Hepatocyte (in vitro differentiated cells): ENCODE measurements at places on chromosomes 3 and 15. TPM values are rescaled to one million over a fixed set of nuclear protein-coding genes. Genes with fewer than 3 reads are reported as not detected.

Gene STRIT1
- 1.4 TPM in 1 of 2 replicates, not detected in the other for polyA plus RNA-seq

Gene LDHAL6B
- 0.17 TPM in 1 of 2 replicates, not detected in the other for polyA plus RNA-seq

Gene TTC21A
- 6.5 and 7.6 TPM in 2 replicates for polyA plus RNA-seq

DNA sequence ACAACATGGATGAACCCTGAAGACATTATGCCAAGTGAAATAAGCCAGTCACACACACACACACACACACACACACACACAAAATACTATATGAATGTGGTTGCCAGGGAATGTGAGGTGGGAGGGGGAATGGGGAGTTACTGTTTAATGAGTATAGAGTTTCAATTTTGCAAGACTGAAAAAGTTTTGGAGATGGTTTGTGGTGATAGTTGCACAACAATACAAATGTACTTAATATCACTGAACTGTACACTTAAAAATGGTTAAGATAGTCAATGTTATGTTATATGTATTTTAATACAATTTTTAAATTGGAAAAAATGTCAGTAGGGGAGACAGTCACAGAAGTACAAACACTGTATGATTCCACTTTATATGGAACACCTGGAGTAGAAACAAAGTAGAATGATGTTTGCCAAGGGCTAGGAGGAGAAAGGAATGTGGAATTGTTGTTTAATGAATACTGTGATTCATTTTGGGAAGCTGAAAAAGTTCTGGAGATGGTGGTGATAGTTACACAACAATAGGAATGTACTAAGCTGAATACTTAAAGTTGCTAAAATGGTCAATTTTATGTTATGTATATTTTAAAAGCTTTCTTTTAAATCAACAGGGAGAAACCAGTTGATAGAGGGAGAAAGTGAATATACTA lies 76.6 kb downstream of the RPL39L start:
- DNase-seq, result no peak

DNA sequence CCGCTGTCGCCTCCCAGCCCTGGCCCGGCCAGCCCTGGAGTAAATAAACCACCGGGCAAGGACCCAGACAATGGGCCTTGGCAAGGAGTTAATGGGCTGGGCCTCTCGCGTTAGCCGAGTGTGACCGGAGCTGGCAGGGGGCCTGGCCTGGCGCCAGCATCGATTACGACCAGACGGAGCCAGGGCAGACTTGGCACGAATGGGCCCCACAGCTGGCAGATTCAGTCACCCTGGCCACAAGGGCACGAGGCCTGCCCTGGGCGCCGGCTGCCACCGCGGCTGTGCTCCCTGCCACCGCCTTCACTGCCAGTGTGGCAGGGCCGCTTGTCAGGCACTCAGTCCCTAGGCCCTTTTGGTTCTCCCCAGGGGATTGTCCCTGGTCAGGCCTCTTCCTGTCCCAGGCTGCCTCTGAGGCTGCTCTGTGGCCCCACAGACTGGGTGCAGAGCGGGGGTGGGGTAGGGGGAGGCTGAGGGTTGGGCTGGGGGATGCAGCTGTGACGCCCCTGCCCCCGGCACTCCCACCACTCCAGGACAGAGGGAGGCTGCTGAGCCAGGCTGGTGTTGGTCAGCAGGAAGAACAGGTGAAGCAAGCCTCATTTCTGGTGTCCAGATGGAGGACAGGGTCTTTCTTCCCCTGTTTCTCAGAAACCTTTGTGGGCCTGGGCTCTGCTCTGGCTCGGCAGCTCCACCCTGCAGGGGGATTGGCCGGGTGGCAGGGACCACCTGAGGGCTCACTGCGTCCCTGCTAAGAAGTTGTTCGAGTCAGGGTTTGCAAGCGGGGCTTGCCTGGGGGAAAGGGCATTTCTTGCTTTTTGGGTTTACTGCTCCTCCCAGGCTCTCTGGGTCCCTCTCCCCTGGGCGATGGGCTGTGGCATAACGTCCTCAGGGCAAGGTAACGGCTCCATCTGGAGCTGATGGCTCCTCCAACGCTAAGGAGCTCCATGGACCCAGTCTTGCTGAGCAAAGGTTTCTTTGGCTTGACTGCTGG lies 30.5 kb upstream of the SRP14 start:
- DNase-seq, result peak; percentile 77

Gene GNAT1
- not detected in 2 replicates for polyA plus RNA-seq

DNA sequence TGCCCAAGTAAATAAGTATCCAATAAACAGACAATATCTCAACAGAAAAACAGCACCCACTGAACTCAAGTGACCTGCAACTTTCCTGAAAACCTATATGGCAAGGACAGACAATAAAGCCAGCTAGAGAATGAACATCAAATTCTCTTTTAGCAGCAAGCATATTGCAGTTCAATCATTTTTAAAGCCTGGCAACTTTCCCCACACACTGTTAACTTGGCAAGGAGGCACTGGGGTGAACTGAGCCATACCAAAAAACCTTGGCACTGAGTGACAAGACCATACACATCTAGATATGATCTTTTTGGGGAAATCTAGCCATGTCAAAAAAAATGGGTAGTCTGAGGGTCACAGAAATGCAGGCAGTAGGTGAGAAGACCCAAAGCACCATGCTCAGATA lies 174.6 kb downstream of the STT3B start:
- no peak for DNase-seq

- DNase-seq, result no peak
Observed at GRCh38 chr15:101551696-101552591, 62.4 kb upstream of the PCSK6 start.

Gene CYP1A2
- 0.17 TPM in 1 of 2 replicates, not detected in the other for polyA plus RNA-seq

Gene SCG3
- polyA plus RNA-seq, result 0.06 and 0.11 TPM in 2 replicates

DNA sequence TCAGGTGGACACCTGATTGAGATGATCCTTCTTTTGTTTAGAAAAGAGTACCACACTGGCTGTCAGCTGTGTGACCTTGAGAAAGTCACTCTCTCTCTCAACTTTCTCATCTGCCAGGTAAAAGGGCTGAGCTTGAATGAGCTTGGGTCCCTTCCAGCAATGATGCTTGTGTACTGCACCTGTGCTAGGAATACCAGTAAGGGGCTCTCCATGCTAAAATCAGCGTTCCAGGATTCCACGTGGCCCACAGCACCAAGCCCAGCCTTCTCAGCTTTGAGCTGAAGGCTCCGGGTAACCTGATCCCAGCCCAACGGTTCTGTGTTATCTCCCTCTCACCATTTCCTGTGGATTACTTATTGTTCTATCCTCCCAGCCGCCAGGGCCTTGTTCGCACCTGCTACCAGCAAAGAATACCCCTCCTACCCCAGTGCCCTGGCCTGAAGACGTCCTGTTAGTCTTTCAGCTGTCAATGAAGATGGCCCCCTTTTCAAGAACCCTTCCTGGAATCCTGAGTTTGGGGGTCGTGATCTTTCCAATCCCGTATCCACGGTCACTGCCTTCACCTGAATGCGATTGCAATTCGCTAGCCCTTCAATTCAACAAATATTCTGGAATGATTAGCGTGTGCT lies 54.2 kb upstream of the CGNL1 start:
- DNase-seq, result no peak

GRCh38 chr15:60814062-60814461 lies 335.1 kb upstream of the ICE2 start:
- DNase-seq, result no peak

Gene PCSK6
- polyA plus RNA-seq, result 31.7 and 36.0 TPM in 2 replicates

GRCh38 chr3:174330303-174330702 lies 528.8 kb upstream of the NAALADL2 start:
- no peak for DNase-seq
